ENCODE measurements at places on chromosomes 2 and 18.

DNA sequence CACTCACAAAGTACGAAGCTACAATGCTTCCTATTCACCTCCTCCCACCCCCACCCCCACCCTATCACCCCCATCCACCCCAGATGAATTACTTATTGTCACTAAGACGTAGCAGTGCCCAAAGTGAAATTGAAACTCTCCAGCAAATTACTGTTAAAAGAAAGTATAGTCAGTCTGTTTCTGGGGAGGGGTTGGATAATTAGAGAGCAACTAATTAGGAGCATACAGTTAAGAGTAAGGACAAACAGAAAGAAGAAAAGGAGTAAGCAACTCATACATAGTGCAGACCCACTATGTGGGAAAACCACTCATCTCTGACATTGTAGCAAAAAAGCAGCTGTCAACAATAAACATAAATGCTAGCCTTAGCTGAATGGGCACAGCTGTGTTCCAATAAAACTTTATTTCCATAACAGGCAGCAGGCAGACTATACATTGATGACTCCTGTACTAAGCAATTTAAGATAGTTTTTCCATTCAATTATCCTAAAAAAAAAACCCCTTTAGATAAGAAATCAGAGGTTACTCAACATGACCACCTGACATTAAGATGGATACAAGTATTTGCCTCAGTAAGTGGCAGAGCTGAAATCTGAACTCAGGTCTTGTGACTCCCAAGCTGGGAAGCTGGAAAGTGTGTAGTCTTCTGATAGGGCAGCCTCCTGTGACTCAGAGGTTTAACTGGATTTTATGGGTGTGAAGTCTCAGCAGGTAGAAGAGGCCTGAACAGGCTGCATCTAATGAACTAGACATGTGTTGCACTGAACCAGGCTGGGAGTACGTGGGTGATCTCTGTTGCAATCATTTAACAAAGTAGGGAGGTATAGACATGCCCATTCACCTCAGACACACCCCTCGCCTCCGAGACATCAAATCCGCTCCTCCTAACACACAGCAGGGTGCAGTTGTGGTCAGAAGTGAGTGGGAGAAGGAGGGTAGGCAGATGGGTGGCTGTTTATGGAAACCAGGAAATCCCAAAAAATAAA lies 171.8 kb upstream of the KLF7 start:
- DNase-seq = no peak

DNA sequence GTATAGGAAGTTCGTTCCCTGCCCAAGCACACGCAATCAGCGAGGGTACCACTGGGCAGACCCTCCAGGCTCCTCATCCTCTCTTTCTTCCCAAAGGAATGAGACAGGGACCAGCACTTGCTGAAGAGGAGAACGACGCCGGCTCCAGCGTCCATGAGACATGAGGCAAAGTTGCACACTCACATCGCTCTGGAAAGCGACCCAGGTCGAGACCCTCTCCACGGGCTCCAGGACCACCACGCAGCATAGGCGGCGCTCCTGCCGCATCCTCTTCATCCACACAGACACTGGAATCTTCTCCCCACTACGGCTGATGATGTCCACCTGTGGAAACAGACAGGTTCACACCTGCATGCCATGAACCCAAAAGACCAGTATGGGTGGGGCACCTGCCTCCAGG lies 10.8 kb downstream of the PASK start:
- no peak for DNase-seq

- DNase-seq = no peak
Measured at GRCh38 chr2:149884871-149885270, 297.3 kb upstream of the MMADHC start.

GRCh38 chr18:26780520-26781325 lies 84.8 kb downstream of the AQP4 start:
- DNase-seq = no peak

DNA sequence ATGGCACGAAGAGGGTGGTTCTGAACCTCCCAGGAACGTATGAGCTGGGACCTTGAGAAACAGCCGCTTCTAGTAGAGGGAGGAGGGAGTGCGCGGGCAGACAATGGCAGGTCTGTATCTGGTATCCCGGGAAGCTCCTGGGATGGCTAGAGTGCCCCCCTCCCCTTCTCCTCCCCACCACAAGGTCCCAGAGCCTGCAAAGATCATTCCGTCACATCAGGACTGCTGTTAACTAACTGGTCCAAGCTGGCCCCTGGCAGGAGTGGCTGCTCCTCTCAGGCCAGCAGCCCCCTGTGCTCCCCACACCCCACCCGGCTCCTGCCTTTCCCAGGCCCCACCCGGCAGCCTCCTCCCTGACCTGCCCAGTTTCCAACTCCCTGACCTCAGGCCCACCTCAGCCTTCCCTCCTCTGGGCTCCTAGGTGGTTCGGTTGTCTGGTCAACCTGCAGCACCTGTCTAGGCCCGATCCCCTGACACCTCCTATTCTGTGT lies 75.0 kb downstream of the TPO start:
- DNase-seq = no peak

Measured in BE2C (cell line).